ENCODE measurements at places on chromosomes 11 and 22. TPM values are rescaled to one million over a fixed set of nuclear protein-coding genes. Genes with fewer than 3 reads are reported as not detected.

EMSY gene
- total RNA-seq, result 27.4 TPM

DNA sequence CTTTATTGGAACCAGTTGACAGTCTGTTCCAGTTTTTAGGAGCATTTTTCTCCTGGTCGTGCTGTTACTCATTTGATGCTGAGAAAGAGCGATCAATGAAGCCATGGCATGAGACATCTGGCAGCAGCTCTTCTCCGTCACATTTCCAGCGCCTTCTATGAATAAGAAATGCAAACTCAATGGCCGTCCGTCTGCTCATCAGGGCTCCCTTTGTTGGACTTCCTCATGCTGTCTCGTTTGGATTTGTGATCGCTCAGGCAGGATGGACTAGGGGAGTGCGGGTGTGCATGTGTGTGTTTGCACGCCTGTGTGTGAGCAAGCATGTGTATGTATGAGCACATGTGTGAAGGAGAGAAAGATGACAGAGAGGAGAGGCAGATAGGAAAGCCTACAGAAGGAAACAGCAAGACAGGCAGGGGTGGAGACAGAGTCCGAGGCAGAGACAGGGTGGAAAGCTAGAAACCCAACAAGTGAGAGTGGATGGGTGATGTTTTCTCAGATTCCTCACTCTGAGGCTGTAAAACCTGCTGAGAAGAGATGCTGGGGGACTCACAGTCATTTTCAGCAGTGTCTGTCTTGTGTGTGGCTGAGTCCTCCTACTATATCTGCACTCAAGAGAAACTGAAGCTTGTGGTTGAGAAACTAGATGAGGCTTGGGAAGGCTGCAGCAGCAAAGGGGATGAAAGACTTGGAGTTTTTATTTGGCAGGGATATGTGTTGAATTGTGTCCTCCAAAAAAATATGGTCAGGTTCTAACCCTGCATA, 56.0 kb upstream of the CLMP start:
- DNase-seq, result peak; percentile 6

- no peak for DNase-seq
These were observed 25.1 kb upstream of the LDLRAD3 start for GRCh38 chr11:35918716-35919115.

CDCA5 gene
- total RNA-seq, result 4.1 TPM

KCNJ1 gene
- total RNA-seq, result 0.10 TPM

CRYAB gene
- total RNA-seq, result 43.2 TPM

GRCh38 chr11:12531681-12532080, 142.5 kb upstream of the TEAD1 start:
- no peak for DNase-seq

- no peak for DNase-seq
These were observed 1.5 kb downstream of the EHD1 start for GRCh38 chr11:64876835-64877341.

PATE4 gene
- not detected for total RNA-seq

LINC01488 gene
- total RNA-seq, result not detected

- no peak for DNase-seq
These were observed 32.4 kb downstream of the GALNT18 start for GRCh38 chr11:11589437-11589836.

TMPRSS5 gene
- total RNA-seq, result 3.5 TPM

DNA sequence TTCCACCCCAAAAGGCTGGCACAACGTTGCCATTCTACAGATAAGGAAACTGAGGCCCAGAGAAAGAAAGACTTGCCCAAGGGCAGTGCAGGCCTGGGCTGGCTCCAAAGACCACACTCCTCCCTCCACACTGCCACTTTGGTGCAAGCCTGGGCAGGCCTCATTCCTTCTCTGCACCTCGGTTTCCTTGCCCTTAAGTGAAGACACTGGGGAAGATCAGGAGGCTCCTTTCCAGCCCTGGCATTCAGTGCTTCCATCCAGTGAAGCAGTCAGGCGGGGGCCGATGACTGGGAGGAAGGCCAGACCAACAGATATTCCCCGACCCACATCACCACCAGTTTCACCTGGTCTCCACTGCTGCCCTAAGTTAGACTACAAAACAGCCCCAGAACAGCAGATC, 18.3 kb upstream of the TCF20 start:
- no peak for DNase-seq

GRCh38 chr11:623999-624704, 603 bp downstream of the CDHR5 start:
- DNase-seq, result no peak

DNA sequence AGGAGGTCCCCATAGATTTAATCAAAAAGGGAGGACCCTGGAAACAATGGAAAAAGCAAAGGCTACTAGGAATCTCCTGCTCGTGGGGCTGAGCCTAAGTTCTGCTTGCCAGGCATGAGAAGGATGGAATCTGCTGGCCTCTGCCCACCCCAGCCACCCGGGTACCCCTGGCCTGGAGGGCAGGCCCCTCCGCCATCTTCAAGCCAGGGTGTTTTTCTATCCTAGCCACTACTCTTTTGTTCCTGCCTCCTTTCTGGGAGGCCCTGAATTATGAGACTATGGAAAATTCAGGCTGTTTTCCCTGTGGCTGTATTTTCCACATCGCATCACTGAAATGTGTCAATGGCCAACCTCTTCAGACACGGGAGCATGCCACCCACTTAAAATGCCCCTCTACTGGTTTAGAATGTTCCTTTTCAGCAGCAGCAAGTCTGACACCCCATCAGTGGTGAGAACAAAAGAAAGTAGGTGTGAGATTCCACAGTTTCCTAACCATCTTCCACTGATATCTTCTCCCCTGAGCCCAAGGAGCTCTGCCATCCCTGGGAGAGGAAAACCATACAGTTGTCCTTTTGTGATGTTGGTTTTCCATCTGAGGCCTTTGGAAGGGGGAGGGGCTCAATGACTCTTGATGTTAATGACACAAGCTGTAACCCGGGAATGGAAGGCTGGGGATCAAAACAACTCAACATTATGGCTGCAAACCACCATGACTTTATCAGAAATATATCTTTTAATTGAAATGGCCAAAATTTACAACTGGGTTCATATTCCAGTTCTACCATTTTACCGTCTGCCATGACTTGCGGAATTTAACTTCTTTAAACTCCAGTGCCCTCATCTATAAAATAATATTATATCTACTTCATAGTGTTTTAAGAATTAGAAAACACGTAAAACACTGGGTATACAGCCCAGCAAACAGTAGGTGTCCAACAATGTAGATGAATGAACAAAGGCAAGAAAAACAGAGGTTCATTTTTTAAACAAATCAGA, 22.2 kb downstream of the DKK3 start:
- no peak for DNase-seq

PRODH gene
- 5.6 TPM for total RNA-seq

DNA sequence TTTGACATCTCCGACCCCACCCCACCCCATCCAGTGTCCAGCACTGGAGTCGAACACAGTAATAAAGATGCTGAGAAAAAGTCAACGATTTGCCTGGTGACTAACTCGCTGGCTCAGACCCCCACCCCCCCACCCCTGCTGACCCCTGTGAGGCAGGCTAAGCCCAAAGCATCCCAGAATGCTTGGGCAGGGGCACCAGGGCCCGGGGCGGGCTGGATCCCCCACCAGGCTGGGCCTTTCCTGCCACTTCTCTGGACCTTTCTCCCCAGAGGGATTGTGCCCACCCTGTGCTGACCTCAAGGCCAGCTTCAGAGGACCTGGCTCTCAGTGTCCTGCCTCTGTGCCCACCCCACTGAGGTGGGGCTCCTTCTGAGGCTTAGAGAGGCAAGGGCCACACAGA, 1.8 kb downstream of the C11orf86 start:
- no peak for DNase-seq

DNA sequence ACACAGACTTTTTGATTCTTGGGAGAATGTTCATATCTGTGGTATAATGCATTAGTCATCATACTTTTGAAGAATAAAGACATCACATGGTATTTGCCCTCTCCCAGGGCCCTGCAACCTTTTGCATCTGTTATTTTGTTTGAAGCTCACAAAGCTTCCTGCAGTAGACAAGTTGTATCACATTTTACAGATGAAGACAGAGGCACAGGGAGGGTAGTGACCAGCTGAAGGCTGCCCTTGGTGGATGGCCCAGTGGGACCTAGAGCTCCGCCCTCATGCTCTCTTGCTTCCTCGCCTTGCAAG, 66.4 kb downstream of the UBASH3B start:
- DNase-seq, result no peak

LRRC55 gene
- total RNA-seq, result 0.89 TPM

OR8K3 gene
- total RNA-seq, result not detected

- no peak for DNase-seq
These were observed 140.7 kb upstream of the CTSC start for GRCh38 chr11:88478136-88478815.

TLCD5 gene
- total RNA-seq, result 6.7 TPM

CALCB gene
- total RNA-seq, result 0.20 TPM

HTR3B gene
- total RNA-seq, result not detected

IGLL5 gene
- not detected for total RNA-seq

- no peak for DNase-seq
These were observed 61.1 kb downstream of the WT1 start for GRCh38 chr11:32374261-32374711.

DNA sequence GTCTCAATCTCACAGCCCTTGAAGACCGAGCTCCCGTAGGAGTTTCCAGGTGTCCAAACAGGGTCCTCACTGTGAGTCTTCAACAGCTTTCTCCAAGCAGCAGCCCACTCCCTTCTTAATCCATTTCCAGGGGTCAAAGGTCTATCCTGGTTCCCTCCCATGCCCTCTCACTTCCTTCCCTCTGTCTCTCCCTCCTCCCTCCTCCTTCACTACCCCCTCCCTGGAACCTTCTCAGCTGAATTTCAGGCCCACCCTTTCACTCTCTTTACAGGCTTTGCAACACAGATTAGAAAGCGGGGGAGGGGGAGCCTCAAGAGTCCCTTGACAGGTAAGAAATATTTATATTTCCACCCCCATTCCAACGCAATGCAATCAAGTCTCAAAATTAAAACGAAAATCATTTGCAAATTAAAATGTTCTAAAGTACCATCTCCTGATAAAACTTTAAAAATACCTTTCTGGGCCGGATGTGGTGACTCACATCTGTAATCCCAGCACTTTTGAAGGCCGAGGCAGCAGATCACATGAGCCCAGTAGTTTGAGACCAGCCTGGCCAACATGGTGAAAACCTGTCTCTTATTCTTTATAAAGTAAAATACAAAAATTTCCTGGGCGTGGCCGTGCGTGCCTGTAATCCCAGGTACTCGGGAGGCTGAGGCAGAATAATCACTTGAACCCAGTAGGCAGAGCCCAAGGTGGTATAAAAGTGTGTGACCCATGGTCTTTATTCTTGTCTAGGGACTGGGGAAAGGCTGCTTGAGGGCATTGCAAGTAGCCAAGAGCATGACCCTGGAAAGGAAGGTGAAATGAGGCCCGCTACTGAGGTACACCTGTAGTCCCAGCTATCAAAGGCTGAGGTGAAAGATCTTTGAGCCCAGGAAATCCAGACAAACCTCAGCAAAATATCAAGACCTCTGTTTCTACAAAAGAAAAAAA, 865 bp upstream of the ZNF280A start:
- DNase-seq, result no peak

TRIOBP gene
- total RNA-seq, result 40.1 TPM

DNA sequence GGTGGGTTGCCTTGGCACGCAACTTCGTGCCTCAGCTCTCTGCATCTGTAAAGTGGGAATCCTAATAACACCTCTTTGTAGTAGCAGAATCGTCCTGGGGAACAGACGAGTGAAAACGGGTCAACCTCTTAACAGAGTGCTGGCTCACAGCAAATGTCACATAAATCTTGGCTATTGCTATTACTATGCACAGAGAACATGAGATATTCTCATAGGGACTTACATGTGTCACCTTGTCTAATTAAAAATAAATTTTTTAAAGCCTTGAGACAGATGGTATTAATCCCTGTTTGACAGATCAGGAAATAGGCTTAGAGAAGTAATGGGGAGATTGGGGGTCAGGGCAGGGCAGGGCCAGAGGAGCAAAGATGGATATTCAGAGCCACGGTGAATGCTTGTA, 44.3 kb upstream of the IGSF9B start:
- no peak for DNase-seq

DNA sequence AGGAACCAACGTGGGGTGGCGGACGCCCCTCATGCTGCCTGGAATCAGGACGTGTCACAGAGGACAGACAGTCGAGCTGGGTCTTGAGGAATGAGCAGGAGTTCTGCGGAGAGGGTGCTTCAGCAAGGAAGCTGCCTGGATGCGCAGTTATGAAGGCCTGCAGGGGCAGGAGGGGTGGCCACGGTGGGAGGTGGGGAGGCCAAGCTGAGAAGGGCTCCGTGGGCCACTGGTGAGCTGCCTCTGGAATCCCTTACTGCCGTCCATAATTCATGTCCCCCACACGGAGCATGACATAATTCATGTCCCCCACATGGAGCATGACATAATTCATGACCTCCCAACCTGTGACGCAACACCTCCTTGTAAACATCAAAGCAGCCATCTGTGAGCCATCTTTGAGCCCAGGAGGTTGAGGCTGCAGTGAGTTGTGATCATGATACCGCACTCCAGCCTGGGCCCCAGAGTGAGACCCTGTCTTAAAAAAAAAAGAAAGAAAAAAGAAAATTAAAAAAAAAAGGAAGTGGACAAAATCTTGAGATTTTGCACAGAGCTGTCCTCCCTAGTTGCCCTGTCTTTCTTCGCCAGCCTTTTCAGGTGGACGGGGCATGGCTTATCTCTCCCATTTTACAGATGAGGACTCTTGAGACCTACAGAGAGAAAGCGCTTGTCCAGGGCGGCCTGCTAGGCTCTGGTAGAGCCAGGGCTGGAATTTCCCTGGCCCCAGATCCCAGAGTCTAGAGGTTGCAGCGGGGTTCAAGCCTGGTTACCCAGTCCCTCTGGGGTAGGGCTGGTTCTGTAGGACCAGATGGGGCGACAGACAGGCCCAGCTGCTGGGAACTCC, 24.3 kb upstream of the PICK1 start:
- DNase-seq, result peak; percentile 14

DNA sequence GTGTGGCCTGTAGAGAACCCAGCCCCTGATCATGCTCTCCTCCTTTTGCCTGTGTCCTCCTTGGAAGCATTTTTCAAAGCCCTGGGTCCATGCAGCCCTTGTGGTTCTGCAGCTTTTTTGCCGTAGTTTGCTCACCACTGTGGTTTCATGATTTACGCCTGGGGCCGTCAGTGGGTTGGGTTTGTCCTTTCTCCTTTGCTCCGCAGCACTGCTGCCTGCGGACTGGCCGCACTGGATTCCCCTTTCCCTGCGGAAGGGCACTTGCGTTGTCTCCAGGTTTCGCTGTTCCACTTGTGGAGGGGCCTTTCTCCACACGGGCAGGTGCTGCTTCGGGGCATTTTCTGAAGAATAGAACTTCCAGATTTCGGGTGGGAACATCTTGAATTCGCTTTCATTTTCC, 1260.9 kb downstream of the BRD1 start:
- no peak for DNase-seq

DNA sequence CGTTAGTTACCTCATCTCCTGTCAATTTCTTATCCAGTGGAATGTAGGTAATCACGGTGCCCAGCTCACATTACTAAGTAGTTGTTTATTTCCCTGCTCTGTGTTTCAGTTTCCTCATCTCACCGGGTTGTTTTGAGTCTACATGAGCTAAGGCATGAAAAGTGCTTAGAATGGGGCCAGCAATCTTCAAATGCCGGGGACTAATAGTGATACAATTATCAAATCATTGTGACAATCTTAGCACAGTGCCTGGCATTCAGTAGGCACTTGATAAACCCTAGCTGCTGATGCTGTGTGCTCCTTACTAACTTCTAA, 53.3 kb upstream of the CD5 start:
- no peak for DNase-seq

GRCh38 chr11:61762798-61763197, 10.4 kb downstream of the MYRF start:
- no peak for DNase-seq
